ENCODE measurements at places on chromosomes 11 and 22.

DNA sequence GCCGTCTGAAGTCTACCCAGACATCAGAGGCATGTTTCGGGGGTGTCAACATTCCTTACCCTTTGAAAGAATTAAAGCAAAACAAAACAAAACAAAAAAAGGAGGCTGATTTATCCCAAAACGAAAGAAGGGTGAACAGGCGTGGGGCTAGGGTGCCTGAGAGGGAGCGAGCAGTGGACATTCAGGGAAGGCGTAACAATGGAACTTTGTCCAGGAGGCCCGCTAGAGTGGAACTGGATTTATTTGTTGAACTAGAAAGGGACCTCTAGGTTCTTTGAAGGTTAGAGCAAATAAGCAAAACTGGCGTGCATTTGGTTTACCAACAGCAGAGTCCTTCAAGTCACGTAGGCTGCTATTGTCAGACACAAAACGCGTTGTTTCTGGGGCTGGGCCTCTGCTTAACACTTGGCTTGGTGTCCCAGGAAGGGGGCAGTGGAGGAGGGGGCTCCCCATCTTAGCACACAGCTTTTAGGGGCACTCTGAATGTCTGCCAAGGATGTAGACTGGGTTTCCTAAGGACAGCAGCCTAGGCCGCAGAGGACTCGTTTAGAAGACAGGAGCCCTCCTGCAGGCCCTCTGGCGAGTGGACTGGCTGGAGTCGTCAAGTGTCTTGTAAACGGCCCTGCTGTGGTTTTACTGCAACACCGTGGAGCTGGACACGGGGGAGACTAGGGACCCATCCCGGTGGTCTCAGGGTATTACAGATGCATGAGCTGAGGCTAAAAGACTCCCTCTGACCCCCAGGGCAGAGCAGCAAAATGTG is 203.7 kb upstream of the SORL1-AS1 start:
- DNase-seq: no peak

DNA sequence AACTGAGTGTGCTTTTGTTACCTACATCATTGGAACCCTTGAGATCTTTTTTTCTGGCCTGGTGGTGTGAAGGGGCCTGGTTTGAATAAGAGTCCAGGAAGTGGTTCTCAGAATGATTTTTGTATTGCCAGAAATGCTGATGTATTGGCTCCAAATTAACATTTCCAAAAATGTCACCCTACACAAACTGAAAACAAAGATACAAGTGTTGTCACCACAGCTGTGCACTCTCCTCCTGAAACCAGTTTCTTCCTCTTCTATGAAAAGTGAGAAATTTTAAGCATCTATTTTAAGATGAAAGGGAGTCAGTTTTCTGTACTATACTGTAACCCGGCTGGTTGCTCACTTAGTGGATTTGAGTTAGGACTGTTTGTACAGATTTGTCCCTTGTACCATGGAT is 218.8 kb downstream of the PGR start:
- no peak for DNase-seq

GRCh38 chr22:20060700-20061480 is 19.2 kb upstream of the DGCR8 start:
- DNase-seq: no peak

GRCh38 chr11:14582793-14583192 is 60.8 kb upstream of the PDE3B start:
- no peak for DNase-seq

DNA sequence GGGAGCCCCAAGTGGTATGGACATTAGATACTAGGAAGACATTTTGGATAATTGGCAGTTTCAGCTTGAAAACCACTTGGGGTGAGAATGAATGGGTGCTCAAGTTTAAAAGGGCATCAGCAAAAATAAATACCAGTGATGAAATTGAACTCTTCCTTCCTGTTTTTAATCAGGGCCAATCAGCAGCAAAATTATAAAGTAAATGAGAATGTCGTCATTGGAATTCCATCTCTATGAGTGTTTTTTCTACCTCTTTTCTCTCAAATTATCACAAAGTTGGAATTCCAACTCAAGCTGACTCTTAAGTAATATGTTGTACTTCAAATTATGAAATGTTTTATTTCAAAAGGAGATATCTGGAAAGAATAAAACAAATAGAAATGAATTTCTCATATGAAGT is 730.6 kb downstream of the METTL15 start:
- no peak for DNase-seq

- DNase-seq: no peak
Measured at GRCh38 chr22:37007651-37008050, 11.6 kb downstream of the TST start.

- DNase-seq: no peak
Measured at GRCh38 chr11:35550374-35551036, 25.1 kb upstream of the PAMR1 start.

- no peak for DNase-seq
Measured at GRCh38 chr11:87290304-87290922, 252.7 kb downstream of the TMEM135 start.

GRCh38 chr11:34819740-34820482 is 96.3 kb downstream of the APIP start:
- DNase-seq: no peak

- DNase-seq: no peak
Measured at GRCh38 chr11:73931039-73931645, 19.7 kb upstream of the DNAJB13 start.

DNA sequence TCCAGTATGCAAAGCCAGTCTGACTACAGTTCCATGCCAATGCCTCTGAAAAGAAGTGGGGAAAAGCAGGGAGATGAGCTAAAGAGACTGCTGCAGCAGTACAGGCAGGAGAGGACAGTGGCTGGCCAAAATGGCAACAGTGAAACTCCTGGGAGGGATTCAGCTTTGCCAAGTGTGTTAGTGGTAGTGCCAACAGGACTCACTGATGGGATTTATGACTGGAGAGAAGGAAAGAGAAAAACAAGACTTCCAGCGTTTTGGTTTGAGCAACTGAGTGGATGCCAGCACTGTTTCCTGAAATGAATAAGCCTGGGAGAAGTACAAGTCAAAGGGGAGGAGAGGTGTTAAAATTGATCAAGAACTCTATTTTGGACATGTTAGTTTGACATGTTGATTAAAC is 80.9 kb downstream of the PLEKHA7 start:
- DNase-seq: no peak

DNA sequence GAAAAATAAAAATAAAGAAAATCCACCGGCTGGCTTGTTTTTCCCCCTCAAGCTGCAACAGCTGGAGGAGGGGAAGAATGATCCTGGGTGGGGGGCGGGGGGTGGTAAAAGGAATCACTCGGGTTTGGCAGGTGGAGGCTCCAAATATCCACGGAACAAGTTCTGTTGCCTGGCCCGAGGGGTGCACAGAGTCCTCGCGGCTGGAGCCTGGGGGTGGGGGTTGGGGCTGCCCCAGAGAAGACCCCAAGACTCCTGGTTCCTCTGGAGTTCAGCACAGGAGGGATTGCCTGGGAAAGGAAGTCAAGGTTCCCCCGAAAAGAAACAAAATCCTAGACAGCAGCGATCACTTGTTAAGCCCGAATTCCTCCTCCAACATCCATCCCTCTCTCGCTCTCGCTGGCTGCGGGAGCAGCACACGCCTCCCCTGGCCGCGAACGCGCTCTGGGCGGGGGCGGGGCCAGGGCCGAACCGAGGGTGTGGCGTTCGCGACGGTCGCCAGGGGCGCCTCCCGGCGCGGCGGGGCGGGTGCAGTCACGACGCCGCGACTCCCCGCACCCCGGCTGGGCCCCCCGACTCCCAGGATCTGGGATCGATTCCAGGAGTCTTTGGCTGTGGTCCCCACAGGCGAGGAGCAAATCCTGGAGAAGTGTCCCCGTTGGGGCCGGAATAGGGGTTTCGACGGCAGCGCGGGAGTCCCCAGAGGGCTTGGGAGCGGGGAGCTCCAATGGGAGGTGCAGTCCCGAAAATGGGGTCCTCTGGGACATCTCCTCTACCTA is at the start of gene KCNA4:
KCNA4 (minus strand) TSS at position 443 of the 776 bp plus-strand sequence. CDS start 4,352 bp downstream, outside the sequence.
- no peak for DNase-seq

GRCh38 chr22:19410941-19411689 is 20.4 kb downstream of the HIRA start:
- DNase-seq: no peak

- DNase-seq: no peak
Measured at GRCh38 chr22:49084206-49084605, 743.5 kb downstream of the BRD1 start.

- DNase-seq: no peak
Measured at GRCh38 chr22:31728857-31729256, 21.1 kb downstream of the PRR14L start.

DNA sequence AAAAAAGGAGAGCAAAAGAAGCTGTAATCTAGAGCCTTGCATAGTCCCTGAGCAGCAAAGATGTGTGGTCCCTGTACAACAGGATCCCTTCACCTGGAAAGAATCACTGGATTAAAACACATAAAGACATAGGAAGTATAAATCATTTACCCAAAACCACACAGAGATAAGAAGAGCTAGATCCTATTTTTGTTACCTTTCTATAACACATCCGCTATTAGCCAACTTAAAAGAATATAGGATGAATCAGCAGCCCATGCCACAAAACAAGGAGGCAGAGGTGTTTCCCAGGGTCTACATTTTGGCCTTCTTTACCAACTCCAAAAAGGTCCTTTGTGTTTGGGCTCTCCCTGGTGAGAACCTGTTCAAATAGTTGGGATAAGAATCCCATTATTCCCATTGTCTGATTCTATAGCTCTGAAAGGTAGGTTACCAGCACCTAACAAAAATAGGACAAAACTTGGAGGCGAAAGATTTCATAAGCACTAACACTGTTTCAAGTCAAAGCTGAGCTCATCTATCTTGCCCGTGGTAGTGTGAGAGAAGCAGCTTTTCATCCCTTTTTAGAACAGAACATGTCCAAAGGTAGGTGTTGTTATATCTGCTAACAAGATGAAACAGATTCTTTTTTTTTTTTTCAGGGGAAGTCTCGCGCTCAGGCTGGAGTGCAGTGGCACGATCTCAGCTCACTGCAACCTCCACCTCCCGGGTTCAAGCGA is 26.8 kb downstream of the PAK1 start:
- no peak for DNase-seq

GRCh38 chr11:12200279-12200990 is 90.0 kb downstream of the MICAL2 start:
- no peak for DNase-seq

- DNase-seq: no peak
Measured at GRCh38 chr11:109707411-109707810, 285.4 kb downstream of the C11orf87 start.

DNA sequence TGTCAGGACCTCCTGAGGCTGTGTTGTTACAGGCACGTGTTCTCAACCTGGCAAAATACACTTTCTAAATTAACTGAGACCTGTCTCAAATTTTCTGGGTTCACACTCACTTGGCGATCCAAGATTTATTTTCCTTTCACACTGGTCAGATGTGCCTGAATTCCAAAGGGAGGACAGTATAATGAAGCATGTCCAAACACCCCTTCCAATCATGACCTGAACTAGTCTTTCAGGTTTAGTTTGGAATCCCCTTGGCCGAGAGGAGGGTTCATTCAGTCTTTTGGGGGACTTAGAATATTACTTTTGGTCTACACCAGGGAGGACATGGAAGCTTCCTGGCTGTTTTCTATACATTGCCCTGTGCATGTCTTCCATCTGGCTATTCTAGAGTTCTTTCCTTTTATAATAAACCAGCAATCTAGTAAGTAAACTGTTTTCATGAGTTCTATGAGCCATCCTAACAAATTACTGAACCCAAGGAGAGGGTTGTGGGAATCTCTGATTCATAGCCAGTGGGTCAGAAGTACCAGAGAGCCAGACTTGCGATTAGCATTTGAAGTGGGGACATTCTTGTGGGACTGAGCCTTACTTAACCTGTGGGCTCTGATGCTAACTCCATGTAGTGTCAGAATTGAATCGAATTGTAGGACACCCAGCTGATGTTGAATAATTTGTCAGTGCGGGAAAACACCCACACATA is 14.8 kb upstream of the TMEM216 start:
- no peak for DNase-seq

- no peak for DNase-seq
Measured at GRCh38 chr11:116459185-116460045, 313.4 kb downstream of the BUD13 start.

DNA sequence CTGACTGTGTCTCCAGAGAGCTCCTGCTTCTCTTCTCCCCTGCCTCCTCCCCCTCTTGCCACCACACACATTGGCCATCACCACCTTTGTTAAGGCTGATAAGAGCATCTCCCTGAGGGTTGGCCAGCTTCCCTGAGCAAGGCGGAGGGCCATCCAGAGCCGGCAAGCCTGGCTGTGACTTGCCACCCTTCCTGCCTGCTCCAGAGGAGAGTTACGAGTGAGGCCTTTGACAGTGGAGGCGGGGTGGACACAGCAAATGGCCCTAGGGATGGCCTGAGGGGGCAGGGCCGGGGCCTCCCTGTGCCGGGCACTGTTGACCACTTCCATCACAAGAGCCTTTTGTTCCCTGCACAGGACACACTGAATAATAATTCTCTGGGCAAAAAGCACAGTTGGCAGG is 5.4 kb downstream of the FREY1 start:
- DNase-seq: no peak

GRCh38 chr11:57764566-57764965 is 3.0 kb downstream of the CTNND1 start:
- DNase-seq: no peak

DNA sequence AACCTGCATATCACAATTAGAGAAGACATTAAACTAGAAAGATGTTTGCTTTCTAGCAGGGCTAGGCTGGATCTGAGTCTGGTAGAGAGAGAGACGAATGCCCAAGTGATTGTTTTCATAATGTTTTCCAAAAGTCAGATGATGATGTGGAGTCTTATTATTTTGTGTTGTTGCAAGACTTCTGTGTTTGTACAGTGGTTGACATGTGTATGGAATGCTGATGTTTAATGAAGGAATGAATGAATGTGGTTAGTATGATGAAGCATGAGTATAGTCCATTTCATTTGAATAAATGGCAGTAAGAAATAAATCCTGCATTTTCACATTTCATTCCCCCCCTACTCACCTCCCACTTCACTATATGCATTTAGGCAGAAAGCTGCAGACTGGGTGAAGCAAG is 69.6 kb downstream of the PPP2R1B start:
- no peak for DNase-seq

All from stimulated activated CD4-positive, alpha-beta T cell treated with anti-CD3 and anti-CD28 coated beads, Interleukin-1b, Interleukin-23, amount 100 ng/mL, for 1 hour (primary cell).